ENCODE measurements at places on chromosomes 13 and 19. TPM values are rescaled to one million over a fixed set of nuclear protein-coding genes. Genes with fewer than 3 reads are reported as not detected.

The ZNF71 gene
- 5.8 TPM for total RNA-seq

The EPSTI1 gene
- 27.6 TPM for total RNA-seq

The NRTN gene
- 26.8 TPM for total RNA-seq

DNA sequence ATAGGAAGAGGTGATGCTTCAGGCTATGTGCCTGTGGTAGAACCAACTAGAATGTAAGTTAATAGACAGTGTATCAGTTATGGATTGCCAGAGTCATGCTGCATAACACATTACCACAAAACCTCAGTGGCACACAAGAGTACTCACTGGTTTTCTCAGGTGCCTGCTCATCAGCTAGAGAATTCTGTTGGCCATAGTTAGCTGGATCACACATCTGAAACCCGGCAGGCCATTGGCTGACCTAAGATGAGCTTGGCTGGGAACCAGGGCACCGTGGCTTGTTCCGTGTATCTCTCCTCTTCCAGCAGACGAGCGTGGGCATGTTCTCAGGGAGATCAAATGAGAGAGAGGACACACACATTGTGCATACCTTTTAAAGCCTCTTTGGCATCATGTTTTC, 76.7 kb downstream of the TEX26 start:
- no peak for DNase-seq
- no peaks in the 10 kb centered on the region for H3K36me3 ChIP-seq
- H3K4me3 ChIP-seq = no peak overlapping the region
- H3K27ac ChIP-seq = no peak overlapping the region

The RPL18A gene
- total RNA-seq = 2,121 TPM

DNA sequence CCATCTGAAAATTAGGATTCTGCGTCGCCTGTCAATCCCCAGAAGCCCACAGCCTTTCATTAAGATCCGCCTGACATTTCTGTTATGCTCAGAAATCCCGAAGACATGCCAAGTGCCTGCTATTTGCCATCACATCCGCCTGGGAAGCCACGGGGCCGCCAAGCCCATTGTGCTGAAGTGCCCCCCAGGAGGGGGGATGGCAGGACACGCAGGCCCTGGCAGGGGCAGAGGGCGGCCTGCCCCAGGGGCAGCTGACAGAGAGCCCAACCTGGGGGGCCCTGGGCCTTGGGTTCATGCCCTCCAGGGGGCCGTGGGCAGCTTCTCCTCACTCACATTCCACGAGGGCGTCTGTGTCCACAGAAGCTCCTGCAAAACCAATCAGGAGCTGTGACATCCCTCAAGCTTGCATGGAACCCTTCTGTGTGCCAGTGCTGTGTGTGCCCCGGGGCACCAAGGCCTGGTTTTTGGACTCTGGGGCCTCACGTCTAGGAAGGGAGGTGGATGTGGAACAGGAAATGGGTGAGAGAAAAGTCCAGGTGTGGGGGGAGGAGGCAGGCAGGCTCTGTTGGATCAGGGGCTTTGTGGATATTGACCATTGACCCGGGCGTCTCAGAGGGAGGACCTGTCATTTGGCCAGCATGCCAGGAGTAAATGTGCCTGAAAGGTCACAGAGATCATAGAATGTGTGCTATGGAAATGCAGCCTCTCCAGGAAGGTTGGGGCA, 122.9 kb downstream of the URI1 start:
- H3K36me3 ChIP-seq = no peaks in the 10 kb centered on the region
- H3K4me1 ChIP-seq = no peaks in the 10 kb centered on the region
- H3K27ac ChIP-seq = no peak overlapping the region
- no peak for DNase-seq

- no peak for DNase-seq
- no peaks in the 10 kb centered on the region for H3K36me3 ChIP-seq
- H3K27ac ChIP-seq = no peak overlapping the region
- H3K4me3 ChIP-seq = no peak overlapping the region
Measured at GRCh38 chr19:12982648-12983047, 12.6 kb upstream of the NFIX start.

DNA sequence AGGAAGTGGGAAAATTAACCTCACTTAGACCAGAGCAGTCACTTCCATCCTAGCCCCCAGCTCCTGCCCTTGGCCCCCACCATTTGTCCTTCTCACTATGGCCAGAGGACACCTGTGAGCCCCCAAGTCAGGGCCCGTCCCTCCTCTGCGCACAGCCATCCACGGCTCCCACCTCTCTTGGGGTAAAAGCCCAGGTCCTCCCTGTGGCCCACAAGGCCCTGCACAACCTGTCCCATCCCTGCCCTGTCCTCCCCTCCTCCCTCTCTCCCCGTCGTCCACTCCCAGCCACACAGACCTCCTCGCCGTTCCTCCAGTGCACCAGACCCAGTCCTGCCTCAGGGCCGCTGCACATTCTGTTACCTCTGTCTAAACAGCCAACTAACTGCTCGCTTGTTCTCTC, 53.9 kb downstream of the SMIM24 start:
- no peak for DNase-seq
- no peaks in the 10 kb centered on the region for H3K27me3 ChIP-seq
- peaks cover 64% of the 10 kb centered on the region for H3K4me1 ChIP-seq
- H3K36me3 ChIP-seq = no peaks in the 10 kb centered on the region
- H3K4me3 ChIP-seq = no peak overlapping the region
- peak overlapping the region; percentile 53 for H3K27ac ChIP-seq

DNA sequence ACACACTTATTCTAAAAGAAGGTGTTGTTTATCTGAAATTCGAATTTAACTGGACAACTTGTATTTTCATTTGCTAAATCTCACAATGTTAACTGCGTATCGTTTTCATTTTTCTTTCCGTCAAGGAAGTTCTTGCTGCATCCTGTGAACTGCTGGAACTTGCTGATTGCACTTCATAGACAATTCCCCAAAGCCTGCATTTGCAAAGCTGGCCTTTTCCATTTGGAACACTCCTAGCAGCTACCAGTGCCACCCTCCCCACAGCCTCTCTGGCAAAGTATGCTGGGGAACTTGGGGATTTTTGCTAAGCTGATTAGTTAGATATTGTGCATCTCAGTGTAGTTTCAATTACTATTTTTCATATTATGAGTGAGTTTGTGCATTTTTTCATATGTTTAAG, 20.4 kb upstream of the ARGLU1 start:
- no peaks in the 10 kb centered on the region for H3K27me3 ChIP-seq
- no peak for DNase-seq
- no peaks in the 10 kb centered on the region for H3K36me3 ChIP-seq
- H3K4me3 ChIP-seq = no peak overlapping the region
- no peaks in the 10 kb centered on the region for H3K4me1 ChIP-seq
- no peak overlapping the region for H3K27ac ChIP-seq

The MBD3L3 gene
- total RNA-seq = not detected

- H3K4me1 ChIP-seq = no peaks in the 10 kb centered on the region
- no peaks in the 10 kb centered on the region for H3K27me3 ChIP-seq
- DNase-seq = no peak
- H3K27ac ChIP-seq = no peak overlapping the region
- no peaks in the 10 kb centered on the region for H3K36me3 ChIP-seq
Measured at GRCh38 chr13:91889641-91890040, 491.2 kb downstream of the GPC5 start.

GRCh38 chr13:78105656-78106055, 187.0 kb upstream of the EDNRB start:
- no peak overlapping the region for H3K4me3 ChIP-seq
- H3K4me1 ChIP-seq = no peaks in the 10 kb centered on the region
- H3K27ac ChIP-seq = no peak overlapping the region
- no peaks in the 10 kb centered on the region for H3K27me3 ChIP-seq
- no peak for DNase-seq
- no peaks in the 10 kb centered on the region for H3K36me3 ChIP-seq

The HSPH1 gene
- 26.3 TPM for total RNA-seq

The SIGLEC10 gene
- total RNA-seq = 64.4 TPM

The ICAM1 gene
- 27.3 TPM for total RNA-seq

GRCh38 chr13:54965881-54966280, 1937.3 kb downstream of the OLFM4 start:
- H3K36me3 ChIP-seq = no peaks in the 10 kb centered on the region
- no peak overlapping the region for H3K27ac ChIP-seq
- H3K4me3 ChIP-seq = no peak overlapping the region
- no peaks in the 10 kb centered on the region for H3K4me1 ChIP-seq
- DNase-seq = no peak

The IGFL3 gene
- not detected for total RNA-seq

GRCh38 chr13:97275776-97276501, 53.8 kb downstream of the MBNL2 start:
- H3K4me3 ChIP-seq = no peak overlapping the region
- H3K27ac ChIP-seq = peak overlapping the region; percentile 24
- H3K27me3 ChIP-seq = no peaks in the 10 kb centered on the region
- peaks cover 13% of the 10 kb centered on the region for H3K36me3 ChIP-seq
- DNase-seq = no peak

DNA sequence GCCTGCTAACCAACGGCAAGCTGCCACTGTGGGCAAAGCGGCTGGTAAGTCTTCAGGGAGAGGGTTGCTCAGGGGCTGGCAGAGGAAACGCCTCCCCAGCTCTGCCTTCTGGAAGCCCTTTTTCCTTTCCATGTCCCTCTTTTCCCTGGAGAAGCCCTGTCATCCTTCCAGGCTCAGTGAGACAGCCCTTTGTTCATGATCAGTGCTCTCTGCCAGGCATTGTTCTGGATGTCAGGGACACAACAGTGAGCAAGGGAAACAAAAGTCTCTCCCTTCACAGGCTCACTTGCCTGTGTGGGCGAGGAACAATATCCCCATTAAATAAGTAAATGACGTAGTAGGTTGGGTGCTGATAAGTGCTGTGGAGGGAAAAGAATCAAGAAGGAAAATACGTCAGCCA, 13.9 kb upstream of the OVOL3 start:
- H3K27me3 ChIP-seq = no peaks in the 10 kb centered on the region
- no peak overlapping the region for H3K27ac ChIP-seq
- no peaks in the 10 kb centered on the region for H3K4me1 ChIP-seq
- no peak overlapping the region for H3K4me3 ChIP-seq
- DNase-seq = no peak
- H3K36me3 ChIP-seq = no peaks in the 10 kb centered on the region

DNA sequence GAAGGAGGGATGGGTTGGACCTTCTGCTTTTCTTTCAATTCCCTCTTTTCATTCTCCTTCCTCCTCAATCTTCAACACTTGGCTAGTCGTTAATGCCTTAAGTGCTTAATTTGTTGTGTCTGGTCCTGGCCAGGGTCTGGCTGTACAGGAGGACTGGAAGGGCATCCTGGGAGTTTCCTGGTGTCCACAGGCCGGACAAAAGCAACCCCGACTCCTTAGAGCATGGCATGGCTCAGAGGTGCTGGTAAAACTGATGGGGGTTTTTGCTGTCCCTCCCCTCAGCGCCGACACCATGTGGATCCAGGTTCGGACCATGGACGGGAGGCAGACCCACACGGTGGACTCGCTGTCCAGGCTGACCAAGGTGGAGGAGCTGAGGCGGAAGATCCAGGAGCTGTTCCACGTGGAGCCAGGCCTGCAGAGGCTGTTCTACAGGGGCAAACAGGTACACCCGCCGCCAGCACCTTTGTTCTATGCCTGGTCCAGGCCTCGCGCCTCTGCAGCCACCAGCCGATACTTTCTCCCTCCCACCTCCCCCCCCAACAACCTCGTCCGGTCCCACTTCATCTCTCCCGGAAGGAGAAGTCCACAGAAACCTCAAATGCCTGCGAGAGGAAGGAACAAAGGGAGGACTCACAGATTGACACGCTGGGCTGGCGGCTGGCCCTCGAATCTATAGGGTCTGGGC, 1.4 kb downstream of the UHRF1 start:
- no peak overlapping the region for H3K27ac ChIP-seq
- peaks cover 10% of the 10 kb centered on the region for H3K27me3 ChIP-seq
- no peak overlapping the region for H3K4me3 ChIP-seq
- DNase-seq = no peak
- peaks cover 23% of the 10 kb centered on the region for H3K4me1 ChIP-seq

DNA sequence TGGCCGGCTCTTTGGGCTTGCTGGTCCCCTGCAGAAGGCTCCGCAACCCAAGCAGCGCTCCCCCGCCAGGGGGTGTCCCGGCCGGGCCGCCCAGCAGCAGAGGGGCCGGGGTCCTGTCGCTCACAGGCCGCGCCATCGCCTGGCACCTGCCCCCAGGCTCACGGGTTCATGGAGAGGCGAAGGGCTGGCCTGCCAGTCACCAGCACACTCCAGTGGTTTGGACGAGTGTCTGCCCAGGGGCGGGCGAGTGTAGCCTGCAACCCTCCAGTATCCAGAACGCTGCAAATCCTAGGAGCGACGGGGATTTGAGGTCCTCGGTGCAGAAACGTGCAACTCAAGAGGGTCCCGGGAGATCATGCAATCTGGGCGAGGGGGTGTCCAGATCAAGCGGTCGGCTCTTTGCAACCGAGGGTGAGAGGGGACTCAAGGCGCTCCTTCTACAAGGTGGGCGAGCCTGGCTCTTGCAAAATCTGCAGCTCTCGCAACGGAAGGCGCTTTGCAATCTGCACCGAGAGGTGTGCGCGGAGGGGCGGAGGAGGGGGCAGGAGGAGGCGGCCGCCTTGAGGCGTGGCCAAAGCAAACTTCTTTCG, at the start of gene DBP:
DBP (minus strand) TSS at position 521 of the 590 bp plus-strand sequence; CDS start at position 136, 385 bp downstream.
- H3K36me3 ChIP-seq = no peaks in the 10 kb centered on the region
- DNase-seq = no peak
- H3K4me3 ChIP-seq = peak within 1 kb of the TSS; percentile 70
- H3K27ac ChIP-seq = peak within 1 kb of the TSS; percentile 95
- H3K4me1 ChIP-seq = peaks cover 34% of the 10 kb centered on the region

- no peak for DNase-seq
- H3K4me3 ChIP-seq = no peak overlapping the region
- H3K27ac ChIP-seq = no peak overlapping the region
Measured at GRCh38 chr13:114244637-114245036, 9.9 kb downstream of the CDC16 start.

The ATP8B3 gene
- total RNA-seq = 4.9 TPM

All from adrenal gland (tissue), 19 donors.